DMS 273 treated with DMSO at 0.1 percent for 48 hours (cell line): ENCODE measurements at places on chromosomes 2 and 18.

GRCh38 chr2:12883906-12884305, 167.2 kb downstream of the TRIB2 start:
- no peak for DNase-seq

DNA sequence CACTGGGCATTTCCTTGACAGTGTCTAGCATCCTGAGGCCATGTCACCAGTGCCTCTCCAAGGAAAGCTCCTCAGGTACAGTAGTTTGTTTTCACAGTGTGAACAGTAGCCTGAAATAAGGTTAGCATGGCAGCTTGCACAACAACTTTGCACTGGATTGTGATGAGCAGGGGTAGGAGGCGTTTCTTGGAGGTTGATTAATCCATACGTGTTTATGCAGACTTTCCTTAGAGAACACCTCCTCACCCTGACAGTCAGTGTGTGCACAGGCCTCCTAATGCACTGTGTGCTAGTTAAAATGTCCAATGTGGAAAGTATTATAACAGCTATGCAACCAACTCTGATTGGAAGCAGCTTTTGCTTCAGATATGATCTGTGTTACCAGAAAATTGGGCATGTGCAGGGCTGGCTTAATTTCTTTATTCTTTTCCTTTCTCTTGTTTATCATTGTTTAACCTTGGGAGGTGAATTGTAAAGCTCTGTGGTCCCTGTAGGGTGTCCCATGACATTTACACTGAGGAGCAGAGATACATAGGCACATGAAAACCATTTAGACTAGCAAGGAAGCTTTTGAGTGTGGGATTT, 77.2 kb upstream of the LDAH start:
- no peak for DNase-seq

DNA sequence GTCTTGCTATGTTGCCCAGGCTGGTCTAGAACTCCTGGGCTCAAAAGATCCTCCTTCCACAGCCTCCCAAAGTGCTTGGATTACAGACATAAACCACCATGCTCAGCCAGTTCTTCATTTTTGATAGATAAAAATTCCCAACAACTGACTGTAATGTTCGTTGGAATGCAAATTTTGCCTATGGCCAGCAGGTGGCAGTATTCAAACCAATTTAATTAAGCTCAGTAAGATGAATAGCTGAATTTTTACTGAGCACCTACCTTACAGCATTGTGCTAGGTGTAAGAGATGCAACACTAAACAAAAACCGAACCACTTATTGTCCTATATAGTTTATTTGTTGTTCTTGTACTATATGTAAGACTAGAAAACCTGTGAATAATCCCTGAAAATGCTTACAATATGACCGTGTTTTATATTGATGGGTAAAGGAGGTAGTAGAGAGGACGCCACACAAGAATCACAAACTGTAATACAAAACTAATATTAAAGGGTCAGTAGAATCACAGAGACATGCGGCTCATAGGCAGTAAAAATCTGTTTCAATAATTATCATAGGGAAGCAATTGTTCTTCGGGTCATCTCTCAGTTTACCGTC, 8.2 kb upstream of the TMEM182 start:
- peak; percentile 28 for DNase-seq

GRCh38 chr2:62724106-62724505, 18.6 kb downstream of the EHBP1 start:
- DNase-seq, result no peak

DNA sequence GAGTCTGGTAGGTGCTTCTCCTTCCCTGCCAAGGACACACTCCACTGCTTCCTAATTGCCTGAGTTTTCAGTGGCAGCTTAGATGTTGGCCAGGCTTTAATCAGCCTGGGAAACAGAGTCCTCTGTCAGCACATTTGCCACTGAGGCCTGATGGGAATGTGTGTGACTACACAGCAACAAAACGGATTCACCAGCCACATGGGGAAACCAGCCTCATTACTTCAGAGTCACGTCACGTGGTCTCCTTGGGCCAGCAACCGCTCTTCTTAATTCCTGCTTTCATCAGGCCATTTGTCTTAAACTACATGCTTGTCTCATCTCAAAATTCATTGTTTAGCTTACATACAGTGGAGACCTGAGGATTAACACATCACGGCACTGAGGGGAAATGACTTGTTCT, 93.9 kb upstream of the LTBP1 start:
- no peak for DNase-seq

GRCh38 chr2:177048981-177049380, 163.6 kb upstream of the HNRNPA3 start:
- no peak for DNase-seq
